Smooth muscle cell of the pulmonary artery (primary cell): ENCODE measurements at places on chromosomes 7 and 10. TPM values are rescaled to one million over a fixed set of nuclear protein-coding genes. Genes with fewer than 3 reads are reported as not detected.

The GSTK1 gene
- 71.8 and 80.3 TPM in 2 replicates for total RNA-seq

The ATOH7 gene
- 0.07 TPM in 1 of 2 replicates, not detected in the other for total RNA-seq

The ZNF239 gene
- total RNA-seq, result 5.9 and 7.5 TPM in 2 replicates

The PNLIPRP1 gene
- not detected in 2 replicates for total RNA-seq

The GIMAP6 gene
- total RNA-seq, result 0.13 and 0.46 TPM in 2 replicates

The WDR86 gene
- 0.26 TPM in 2 replicates for total RNA-seq

The VPS37D gene
- total RNA-seq, result 4.1 and 5.7 TPM in 2 replicates

The OR2A14 gene
- total RNA-seq, result not detected in 2 replicates

The UNCX gene
- total RNA-seq, result not detected in 2 replicates

The CDH23 gene
- total RNA-seq, result 0.07 and 0.13 TPM in 2 replicates

The HOXA9 gene
- 0.33 TPM in 1 of 2 replicates, not detected in the other for total RNA-seq

The FBH1 gene
- 99.9 and 103 TPM in 2 replicates for total RNA-seq

The CEP55 gene
- total RNA-seq, result 5.5 and 12.3 TPM in 2 replicates

The TAS2R40 gene
- total RNA-seq, result not detected in 2 replicates

The AZGP1 gene
- not detected in 2 replicates for total RNA-seq

The JCAD gene
- total RNA-seq, result 8.0 and 29.2 TPM in 2 replicates

The CALCR gene
- not detected in 2 replicates for total RNA-seq

The FAM25C gene
- not detected in 2 replicates for total RNA-seq

The CREB3L2 gene
- 56.7 and 97.6 TPM in 2 replicates for total RNA-seq

The WNT8B gene
- total RNA-seq, result not detected in 2 replicates

The PSD gene
- total RNA-seq, result 2.0 and 3.7 TPM in 2 replicates

The BAG3 gene
- 19.3 and 24.1 TPM in 2 replicates for total RNA-seq

The KLHDC10 gene
- 33.1 and 35.2 TPM in 2 replicates for total RNA-seq

The HMX3 gene
- not detected in 2 replicates for total RNA-seq

The GARIN1A gene
- total RNA-seq, result 1.3 and 1.4 TPM in 2 replicates

The TMEM236 gene
- under 0.01 and 0.07 TPM in 2 replicates for total RNA-seq

The CLEC5A gene
- not detected in 2 replicates for total RNA-seq

The COL26A1 gene
- total RNA-seq, result not detected in 2 replicates

The SFTPA1 gene
- not detected in 2 replicates for total RNA-seq

The ZNF398 gene
- total RNA-seq, result 10.2 and 10.4 TPM in 2 replicates

The PTPN20 gene
- 3.8 and 4.5 TPM in 2 replicates for total RNA-seq

The HABP2 gene
- total RNA-seq, result not detected in 2 replicates

The PDZD7 gene
- total RNA-seq, result 2.8 and 5.5 TPM in 2 replicates

The PRRT4 gene
- 0.13 TPM in 1 of 2 replicates, not detected in the other for total RNA-seq

The SEC61G gene
- total RNA-seq, result 115 and 239 TPM in 2 replicates

The FFAR4 gene
- not detected in 2 replicates for total RNA-seq

The VWDE gene
- total RNA-seq, result under 0.01 TPM in 1 of 2 replicates, not detected in the other

The PRKG1 gene
- total RNA-seq, result 27.2 and 52.2 TPM in 2 replicates

The CDC14C gene
- not detected in 2 replicates for total RNA-seq

The PPP1R9A gene
- total RNA-seq, result 0.07 and 0.78 TPM in 2 replicates

The TYW1B gene
- total RNA-seq, result 1.5 and 3.7 TPM in 2 replicates
